Neural crest cell (in vitro differentiated cells): ENCODE measurements at places on chromosomes 6 and 20.

DNA sequence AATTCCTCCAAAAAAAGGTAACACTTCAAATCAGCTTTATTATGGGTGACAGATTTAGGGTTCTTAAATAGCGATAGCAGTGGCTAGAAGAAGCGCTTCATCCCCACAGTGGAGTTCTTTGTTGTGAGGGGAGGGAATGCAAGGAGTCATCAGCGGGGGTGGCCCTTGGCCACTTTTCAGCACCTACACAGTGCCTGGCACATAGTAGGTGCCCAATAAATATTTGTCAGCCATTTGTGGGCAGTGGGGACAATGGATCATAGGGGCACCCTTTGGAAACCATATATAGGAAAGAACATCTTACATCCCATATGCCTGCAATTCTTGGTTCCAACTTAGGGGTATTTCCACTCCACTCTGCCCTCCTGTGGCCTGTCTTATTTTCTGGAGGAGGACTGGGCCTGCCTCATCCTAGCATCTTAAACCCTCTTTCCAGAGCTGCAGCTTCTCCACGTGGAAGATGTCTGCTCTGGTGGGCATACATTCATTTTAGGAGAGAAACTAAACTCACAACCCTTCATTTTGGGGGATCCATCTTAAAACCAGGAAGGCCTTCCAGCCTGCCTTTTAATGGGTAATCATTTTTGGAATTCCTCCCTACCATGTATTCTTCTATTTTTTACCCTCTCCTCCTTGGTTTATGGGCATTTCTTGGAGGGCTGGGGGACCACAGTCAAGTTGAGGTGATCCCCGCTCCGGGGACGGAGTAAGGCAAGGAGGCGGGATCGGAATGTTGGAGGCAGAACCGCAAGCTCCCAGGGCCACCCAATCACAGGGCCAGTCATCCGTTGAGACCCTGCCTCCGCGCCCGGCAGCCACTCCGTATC lies 2.6 kb upstream of the GPSM3 start:
- peak; percentile 31 for DNase-seq

- no peak for DNase-seq
Measured at GRCh38 chr6:36655085-36655724, 23.3 kb upstream of the CDKN1A start.

DNA sequence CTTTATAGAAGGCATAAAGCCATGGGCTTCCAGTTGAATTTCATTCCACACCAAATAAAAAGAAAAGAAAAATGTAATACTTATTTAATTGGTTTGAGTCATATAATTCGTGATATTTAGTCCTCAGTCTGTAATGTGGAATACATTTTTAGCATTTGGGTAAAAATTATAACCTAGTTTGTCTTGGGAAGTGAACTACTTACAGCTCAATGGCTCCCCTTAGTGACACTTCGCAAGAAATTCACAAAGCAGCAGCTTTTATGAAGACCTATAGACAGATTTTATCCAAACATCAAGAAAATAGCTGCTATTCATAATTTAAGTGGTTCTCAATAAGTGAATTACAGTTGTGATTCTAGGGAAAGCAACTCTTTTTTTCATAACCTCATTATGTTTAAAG lies 72.1 kb downstream of the RSPO3 start:
- no peak for DNase-seq

DNA sequence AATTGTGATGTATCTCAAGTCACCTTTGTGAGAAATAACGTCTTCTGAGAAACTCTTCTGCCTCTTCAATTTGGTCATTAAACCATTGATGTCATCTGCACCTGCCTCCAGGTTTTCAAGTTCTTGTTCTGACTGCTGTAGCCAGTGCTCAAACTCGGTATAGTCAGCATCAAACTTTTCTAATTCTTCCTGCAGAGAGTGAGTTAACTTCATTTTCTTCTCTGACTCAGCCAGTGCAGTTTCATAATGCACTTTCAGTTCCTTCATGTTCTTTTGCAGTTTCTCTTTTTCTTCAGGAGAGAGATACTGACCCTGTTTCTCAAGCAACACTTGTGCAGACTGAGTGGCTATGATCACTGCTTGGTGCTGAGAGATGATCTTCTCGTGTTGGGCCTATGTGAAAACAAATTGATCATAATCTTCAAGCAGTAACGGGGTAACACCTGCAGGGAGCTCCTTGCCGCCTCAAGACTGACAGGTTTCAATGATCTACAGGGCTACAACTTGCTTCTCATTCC lies 48.8 kb downstream of the DST start:
- no peak for DNase-seq

DNA sequence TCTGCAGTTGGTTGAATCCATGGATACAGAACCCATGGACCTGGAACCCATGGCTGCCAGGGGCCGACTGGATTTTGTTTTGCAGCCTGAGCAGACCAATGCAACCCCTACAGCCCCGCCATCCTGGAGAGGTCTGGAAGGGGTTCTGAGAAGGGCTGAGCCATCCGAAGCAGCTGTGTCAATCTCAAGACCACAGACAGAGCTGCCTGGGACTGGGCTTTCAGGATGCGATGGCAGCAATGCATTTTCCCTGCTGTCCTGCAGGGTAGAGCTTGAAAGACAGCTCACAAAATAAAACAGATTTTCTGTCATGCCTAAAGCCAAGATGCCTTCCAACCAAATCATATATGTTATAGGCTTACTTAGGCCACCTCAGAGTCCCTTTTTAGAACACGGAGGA lies 125.8 kb upstream of the NXT1 start:
- no peak for DNase-seq
